Glutamatergic neuron (in vitro differentiated cells): ENCODE measurements at places on chromosomes 13 and 19.

DNA sequence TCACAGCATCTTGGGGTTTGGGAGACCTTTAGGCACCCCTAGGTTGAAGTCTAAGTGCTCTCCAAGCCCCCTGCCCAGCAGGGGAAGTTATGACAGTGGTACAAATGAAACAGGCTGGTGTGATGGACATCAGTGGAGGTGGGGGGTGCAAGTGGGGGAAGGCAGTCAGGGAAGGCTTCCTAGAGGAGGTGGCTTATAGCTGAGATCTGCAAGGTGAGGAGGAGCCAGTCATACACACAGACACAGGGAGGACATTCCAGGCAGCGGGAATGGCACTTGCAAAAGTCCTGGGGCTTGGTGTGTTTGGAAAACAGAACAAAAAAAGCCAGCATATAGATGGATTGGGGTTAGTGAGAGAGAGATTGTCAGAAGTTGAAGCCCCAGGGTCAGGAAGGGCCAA, 11.6 kb downstream of the HSH2D start:
- DNase-seq, result no peak

GRCh38 chr13:74819549-74819948, 662.4 kb downstream of the TBC1D4 start:
- DNase-seq, result no peak

- DNase-seq, result no peak
These were observed 12.9 kb downstream of the VSTM2B start for GRCh38 chr19:29538651-29539050.

DNA sequence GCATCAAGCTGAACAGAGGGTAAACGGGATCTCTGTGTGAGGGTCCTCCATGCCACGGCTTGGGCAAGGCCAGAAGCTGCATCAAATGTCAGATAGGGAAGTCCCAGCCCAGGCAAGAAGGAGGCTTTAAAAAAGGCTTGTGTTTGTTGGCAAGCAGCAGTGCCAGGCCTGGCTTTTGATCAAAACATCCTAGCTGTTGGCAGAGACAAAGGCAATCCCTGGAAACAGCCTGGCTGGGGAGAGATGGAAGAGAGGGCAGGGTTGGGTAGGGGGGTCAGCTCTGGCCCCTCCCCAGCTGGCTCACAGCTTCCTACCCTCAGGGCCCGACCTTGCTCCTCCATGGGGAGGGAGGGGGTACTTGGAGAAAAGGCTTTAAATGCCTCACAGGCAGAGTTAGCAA, 61.8 kb upstream of the KCTD15 start:
- no peak for DNase-seq

DNA sequence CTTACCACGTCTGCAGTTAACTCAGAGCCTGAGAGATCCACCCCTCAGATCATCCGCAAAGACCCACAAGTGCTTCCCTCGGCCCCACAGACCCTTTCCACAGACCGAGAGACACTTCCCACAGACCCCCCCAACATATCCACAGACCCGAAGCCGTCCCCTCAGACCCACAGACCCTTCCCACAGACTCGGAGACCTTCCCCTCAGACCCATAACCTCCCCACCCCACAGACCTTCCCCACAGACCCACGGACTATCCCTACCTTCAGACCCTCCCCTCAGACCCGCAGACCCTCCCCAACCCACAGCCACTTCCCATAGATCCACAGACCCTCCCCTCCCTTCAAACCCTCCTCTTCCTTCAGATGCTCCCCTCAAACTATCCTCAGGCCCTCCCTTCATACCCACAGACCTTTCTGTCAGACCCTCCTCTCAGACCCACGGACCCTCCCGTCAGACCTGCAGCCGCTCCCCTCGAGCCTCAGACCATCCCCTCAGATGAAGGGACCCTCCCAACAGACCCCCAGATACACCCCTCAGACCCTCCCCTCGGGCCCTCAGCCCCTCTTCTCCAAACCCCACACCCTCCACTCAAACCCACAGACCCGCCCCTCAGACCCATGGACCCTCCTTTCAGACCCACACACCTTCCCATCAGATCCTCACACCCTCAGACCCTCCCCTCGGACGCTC, 20.1 kb upstream of the TFDP1 start:
- no peak for DNase-seq

DNA sequence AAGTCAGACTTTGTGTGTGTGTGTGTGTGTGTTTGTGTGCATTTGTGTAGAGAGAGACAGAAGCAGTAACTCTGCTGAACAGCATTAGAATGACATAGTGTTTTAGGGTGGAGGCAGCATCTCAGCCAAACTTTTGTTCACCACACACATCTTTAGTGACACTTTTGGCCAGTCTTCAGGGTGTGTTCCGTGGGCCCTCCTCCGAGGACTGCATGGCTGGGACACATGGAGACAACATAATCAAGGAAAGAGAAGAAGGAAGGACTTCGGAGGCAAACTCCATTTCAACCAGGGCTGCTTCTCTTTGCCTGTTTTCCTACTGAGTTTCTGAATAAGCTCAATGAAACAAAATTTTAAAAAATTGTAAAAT, 205.1 kb downstream of the LHFPL6 start:
- no peak for DNase-seq

DNA sequence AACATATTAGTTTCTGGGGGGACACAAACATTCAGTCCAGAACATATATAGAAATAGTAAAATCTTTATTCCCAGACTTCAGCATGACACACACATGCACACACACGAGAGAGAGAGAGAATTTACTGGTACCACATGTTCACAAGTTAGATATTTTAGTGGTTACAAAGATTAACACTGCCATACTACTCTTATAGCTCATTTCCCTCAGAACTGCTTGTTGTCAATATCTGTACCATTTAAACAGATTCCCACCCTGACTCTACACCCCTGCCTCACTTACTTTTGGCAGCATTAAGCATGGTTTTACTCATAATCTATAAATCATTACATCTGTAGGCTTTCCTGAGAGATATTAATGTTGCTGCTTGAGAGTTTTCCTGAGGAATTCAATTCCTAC, 524.7 kb upstream of the HTR2A start:
- no peak for DNase-seq

DNA sequence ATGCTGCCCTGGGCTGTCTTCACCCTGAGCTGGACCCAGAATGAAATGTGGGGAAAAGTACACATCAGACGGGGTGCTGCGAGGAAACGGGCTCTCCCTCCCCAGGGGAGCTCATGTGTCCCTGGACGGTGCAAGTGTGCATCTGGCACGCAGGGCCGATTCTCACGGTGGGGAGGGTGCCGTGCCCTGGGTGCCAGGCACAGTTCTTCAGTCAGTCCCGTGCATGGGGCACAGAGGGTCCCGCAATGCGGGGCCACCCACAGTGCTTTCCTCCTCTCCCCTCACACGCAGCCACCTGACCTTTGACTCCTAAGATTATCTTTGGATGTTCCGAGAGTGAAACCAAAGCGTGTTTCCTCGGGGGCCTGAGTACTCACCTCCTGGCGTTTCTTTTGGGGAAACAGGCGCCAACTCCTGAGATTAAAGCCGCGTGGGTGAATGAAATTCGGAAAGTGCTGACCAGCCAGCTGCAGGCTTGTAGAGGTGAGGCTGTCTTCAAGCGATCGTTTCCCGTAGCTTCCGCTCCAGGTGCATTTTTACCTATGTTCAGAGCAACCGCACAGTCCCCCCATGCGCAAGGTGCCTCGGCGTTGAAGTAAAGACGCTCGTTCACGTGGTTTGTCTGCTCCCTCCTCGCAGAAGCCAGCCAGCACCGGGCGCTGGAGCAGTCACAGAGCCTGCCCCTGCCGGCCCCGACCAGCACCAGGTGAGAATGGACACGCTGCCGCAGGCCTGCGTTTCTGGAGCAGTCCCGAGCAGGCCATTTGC, 17.5 kb upstream of the F7 start:
- DNase-seq, result peak; percentile 4

DNA sequence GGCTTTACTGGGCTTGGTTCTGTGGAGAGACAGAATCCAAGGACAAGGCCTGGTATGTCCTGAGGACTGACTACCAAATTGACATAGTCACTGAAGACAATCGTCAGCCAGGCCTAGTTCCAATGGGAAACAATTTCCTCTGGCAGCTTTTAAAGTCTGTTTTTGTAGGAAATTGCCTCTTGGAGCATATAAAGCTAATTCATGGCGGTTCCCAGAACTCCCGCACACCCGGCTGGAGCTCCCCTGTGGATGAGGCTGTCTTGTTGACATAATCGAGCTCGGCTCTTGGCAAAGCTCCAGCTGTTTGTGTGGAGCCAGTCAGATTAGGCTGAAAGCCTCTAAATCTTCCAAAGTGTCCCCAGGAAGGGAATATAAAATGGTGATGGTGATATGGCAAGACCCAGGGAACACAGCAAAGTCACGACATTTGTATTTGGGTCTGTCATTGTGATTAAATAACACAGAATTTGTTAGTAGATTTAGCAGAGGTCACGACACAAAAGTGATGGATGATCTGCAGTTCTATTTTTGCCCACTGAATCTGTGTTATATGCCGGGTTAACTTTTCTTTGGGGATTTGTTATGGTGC, 395.0 kb downstream of the PCDH9 start:
- DNase-seq, result peak; percentile 74

- no peak for DNase-seq
These were observed 13.9 kb downstream of the SLC25A15 start for GRCh38 chr13:40803316-40803715.

- DNase-seq, result no peak
These were observed at the start of gene LACC1 for GRCh38 chr13:43879755-43880181. TSS of gene LACC1 (plus strand) at chr13:43879904. CDS start at chr13:43880986, 1,082 bp downstream.

- peak; percentile 76 for DNase-seq
These were observed 965 bp downstream of the TTC9B start for GRCh38 chr19:40217027-40217810.

- DNase-seq, result peak; percentile 97
These were observed 720 bp upstream of the HNRNPL start for GRCh38 chr19:38850436-38850975.

GRCh38 chr13:33186861-33187291, 98.7 kb downstream of the STARD13 start:
- DNase-seq, result no peak
